ENCODE measurements at places on chromosomes 5 and 9.

DNA sequence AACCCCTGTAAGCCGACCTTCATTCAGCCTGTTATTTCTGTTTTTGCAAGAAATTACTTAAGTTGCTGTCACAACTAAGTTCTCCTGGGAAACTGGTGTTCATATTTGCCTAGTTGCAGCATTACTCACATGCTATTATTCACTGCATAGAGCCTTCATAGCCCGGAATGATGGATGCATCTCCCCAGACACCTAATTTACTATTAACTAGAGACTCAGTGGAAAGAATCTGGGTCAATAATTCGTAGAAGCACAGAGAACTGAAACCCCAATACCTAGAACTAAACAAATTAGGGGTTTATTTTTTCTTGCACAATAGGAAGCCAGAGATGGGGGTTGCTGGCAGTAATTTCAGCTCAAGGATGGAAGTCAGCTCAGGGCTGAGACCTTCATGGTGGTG lies 45.7 kb upstream of the FAM170A start:
- no peak for DNase-seq

DNA sequence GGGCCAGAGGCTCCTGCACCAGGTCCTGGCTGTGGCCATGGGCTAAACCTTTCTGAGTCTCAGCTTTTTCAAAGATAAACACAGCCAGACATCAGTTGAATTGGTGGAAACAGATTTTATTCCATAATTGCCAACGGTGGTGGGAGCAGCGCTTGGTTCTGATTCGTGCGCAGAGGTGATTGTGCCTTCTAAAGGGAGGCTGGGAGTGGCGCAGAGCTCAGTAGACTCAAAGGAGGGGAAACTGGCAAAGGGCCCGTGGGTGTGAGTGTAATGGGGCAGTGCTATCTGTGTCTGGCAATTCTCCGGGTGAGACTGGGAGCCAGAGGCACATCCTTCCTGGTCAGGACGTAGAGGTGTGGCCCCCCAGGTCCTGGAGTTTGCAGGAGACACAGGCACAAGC lies 169.4 kb upstream of the PPP1R26 start:
- no peak for DNase-seq

GRCh38 chr9:72365525-72366256 lies 683 bp upstream of the ZFAND5 start:
- peak; percentile 73 for DNase-seq

- no peak for DNase-seq
Observed at GRCh38 chr5:9596171-9596780, 33.9 kb downstream of the TAS2R1 start.

DNA sequence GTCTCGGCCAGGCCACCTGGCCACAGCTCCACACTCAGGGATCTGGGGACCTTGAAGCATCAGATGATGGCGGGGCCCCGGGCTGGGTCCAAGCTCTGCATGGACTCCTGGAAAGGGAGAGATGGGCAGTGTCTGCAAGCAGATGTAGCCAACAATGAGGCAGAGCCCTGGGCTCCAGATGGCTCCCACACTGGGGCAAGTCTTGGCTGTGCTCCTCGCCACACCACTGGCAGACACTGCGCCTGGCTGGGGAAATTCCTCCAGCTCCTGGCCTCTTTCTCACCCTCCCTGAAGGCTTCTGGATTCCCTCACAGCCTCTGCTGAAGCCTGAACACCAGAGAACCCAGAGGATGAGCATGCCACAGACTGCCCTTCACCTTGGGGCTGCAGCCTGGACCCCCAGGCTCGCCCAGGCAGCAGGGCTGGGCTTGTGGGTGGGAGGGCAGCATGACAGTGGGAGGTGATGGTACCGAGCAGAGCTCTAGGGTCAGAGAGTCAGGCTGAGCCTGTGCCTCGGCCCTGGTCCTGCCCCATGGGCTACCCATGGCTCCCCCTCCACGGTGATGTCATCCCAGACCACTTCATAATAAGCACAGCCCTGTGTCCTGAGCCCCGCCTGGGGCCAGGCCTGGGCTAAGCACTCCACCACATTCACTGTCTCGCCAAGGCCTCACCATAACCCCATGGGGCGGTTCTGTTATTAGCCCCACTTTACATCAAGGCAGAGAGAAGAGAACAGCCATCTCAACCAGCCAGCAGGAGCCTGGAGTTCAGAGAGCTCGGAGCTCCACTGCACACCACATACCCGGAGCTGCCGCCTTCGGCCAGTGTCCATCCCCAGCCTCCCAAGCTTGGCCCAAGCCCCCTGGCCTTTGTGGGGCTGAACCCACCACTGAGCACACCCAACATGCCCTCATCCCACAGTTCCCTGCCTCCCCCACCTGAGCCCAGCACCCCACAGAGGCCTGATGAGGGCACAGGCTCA lies 62.2 kb upstream of the ADAMTS2 start:
- DNase-seq = no peak

DNA sequence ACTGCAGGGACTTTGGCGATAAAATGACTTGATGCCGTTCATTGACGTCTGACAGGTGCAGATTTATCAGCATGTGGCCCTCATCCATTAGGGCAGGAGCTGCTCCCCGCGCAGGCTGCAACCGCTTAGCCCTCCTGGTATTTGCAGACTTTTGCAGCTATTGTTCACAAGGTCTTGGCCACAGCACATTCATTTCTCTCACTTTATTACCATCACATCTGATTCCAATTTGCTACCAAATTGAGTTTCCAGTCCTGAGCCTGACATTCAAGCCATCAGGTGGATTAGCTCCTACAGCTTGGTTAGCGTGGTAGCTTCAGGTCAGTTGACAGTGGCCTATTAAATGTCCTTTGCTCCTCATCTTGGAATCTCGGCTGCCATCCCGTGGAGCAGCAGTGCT lies 299.2 kb downstream of the CD180 start:
- DNase-seq = no peak

GRCh38 chr5:50301756-50302155 lies 139.3 kb downstream of the EMB start:
- DNase-seq = no peak

All from NCI-H526 treated with DMSO at 0.1 percent for 48 hours (cell line).